ENCODE measurements at places on chromosomes 16 and 17.

- H3K27me3 ChIP-seq, result no peaks in the 10 kb centered on the region
- H3K36me3 ChIP-seq, result no peaks in the 10 kb centered on the region
- no peak for DNase-seq
- no peak overlapping the region for H3K27ac ChIP-seq
- H3K4me1 ChIP-seq, result no peaks in the 10 kb centered on the region
Measured at GRCh38 chr16:50986453-50986852, 164.6 kb downstream of the SALL1 start.

DNA sequence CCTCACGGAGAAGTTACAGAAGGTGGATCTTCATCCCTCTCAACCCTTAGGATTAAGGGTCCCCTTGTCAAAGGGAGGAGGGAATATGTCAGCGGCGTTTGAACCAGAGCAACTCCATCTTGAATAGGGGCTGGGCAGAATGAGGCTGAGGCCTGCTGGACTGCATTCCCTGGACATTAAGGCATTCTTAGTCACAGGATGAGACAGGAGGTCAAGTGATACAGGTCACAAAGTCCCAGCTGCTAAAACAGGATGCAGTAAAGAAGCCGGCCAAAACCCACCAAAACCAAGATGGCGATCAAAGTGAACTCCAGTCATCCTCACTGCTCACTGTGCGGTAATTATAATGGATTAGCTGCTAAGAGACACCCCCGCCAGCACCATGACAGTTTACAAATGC is 36.7 kb downstream of the RBFOX3 start:
- no peaks in the 10 kb centered on the region for H3K36me3 ChIP-seq
- no peak overlapping the region for H3K4me3 ChIP-seq
- no peak for DNase-seq
- H3K27ac ChIP-seq, result no peak overlapping the region

DNA sequence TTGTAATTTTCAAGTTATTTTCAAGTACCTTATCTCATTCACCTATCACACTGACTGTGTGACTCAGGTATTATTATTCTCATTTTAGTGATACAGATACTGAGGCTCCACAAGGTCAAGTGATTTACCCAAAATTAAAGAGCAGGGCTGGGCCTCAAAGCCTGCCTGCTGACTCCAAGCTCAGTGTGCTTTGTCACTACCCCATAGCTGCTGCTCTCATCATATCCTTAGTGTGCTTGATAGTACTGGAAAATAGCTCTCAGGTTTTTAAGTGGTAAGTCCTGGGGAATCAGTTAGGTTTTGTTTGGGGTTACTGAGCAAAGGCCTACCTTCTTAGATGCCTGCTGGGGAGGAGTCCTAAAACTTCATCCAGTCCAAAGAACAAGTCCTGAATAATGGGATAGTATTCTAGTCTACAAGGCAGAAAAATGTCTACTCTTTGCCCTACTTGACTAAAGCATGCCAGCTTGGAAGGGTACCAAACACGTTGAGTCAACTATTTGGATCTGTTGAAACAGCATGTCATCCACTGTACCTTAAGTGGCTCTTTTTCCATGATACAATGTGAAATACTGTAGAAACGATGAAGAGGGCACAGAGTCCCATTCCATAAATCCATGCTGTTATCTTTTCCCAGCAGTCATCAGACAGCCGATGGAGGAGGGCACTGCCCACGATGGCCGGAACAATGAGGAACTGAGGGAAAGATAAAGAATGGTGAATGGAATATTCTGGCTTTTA is 10.7 kb downstream of the MMD start:
- H3K27ac ChIP-seq, result peak overlapping the region; percentile 42
- H3K36me3 ChIP-seq, result peaks cover 79% of the 10 kb centered on the region
- H3K4me1 ChIP-seq, result peaks cover 24% of the 10 kb centered on the region
- no peaks in the 10 kb centered on the region for H3K27me3 ChIP-seq
- DNase-seq, result peak; percentile 42

- no peak for DNase-seq
- H3K27ac ChIP-seq, result no peak overlapping the region
- H3K36me3 ChIP-seq, result no peaks in the 10 kb centered on the region
- H3K4me3 ChIP-seq, result no peak overlapping the region
Measured at GRCh38 chr17:75067856-75068255, 19.9 kb upstream of the SLC16A5 start.

DNA sequence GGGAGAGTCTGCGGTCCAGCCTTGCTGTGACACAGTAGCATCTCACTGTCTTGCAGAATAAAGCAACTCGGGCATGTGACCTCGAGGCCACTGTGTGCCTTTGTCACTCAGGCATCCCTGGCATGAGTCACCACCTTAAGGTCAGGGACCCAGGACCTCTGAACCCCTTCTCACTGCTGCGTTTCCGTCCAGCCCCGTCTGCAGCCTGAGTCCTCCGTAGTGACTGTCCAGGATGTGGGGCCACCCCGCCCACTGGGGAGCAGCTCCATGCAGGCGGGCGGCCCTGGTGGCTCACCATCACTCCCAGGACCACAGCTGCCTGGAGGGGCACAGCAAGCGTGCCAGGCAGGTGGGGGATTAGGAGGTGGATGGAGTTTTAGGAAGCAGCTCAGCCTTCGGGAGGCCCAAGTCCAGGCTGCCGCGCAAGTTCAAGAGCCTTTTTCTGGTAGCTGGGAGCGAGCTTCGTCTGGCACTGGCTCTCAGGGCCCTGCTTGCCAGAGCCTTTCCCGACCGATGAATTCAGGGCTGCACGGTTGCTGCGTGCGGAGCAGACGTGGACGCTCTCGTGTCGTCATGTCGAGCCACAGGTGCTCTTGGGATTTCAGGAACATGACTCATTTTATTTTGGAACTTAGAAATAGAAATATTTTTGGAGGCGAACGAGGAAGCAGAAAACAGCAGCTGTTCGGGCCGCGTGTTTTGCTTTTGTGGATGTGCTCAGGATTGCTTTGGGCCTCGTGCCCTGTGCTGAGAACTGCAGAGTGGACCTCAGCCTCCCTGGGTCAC is 16.8 kb downstream of the KCTD5 start:
- no peaks in the 10 kb centered on the region for H3K36me3 ChIP-seq
- H3K4me3 ChIP-seq, result no peak overlapping the region
- H3K4me1 ChIP-seq, result no peaks in the 10 kb centered on the region
- H3K27ac ChIP-seq, result no peak overlapping the region
- no peaks in the 10 kb centered on the region for H3K27me3 ChIP-seq
- peak; percentile 8 for DNase-seq

GRCh38 chr17:76398523-76399174 is 14.2 kb downstream of the SPHK1 start:
- H3K36me3 ChIP-seq, result peaks cover 17% of the 10 kb centered on the region
- H3K4me1 ChIP-seq, result peaks cover 3% of the 10 kb centered on the region
- DNase-seq, result no peak
- no peak overlapping the region for H3K4me3 ChIP-seq
- H3K27ac ChIP-seq, result no peak overlapping the region

- peaks cover 97% of the 10 kb centered on the region for H3K36me3 ChIP-seq
- H3K27ac ChIP-seq, result no peak overlapping the region
- H3K4me1 ChIP-seq, result no peaks in the 10 kb centered on the region
- DNase-seq, result peak; percentile 34
- H3K4me3 ChIP-seq, result no peak overlapping the region
Measured at GRCh38 chr17:44865231-44865660, 17.6 kb downstream of the HIGD1B start.

- H3K4me1 ChIP-seq, result peaks cover 88% of the 10 kb centered on the region
- no peak overlapping the region for H3K4me3 ChIP-seq
- no peaks in the 10 kb centered on the region for H3K36me3 ChIP-seq
- no peaks in the 10 kb centered on the region for H3K27me3 ChIP-seq
- H3K27ac ChIP-seq, result no peak overlapping the region
Measured at GRCh38 chr17:46162866-46163265, 30.4 kb downstream of the KANSL1 start.

DNA sequence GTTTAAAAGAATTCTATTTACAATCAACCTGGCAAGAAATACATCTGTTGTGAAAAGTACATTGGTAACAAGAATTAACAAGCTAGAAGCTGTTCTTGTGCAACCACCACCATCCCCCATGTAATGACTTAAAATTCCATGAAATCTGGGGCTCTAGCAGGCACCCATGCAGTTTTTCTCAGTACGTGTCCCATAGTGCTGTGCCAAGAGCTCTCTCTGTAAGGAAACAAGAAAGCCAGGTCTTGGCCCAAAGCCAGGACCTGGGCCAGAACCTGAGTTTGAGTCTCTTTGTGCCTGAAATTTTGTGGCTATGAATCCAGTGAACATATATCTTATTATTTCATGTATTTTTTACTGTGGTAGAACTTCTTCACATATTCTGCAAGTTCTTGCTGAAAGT is 46.6 kb downstream of the NUP93 start:
- peaks cover 12% of the 10 kb centered on the region for H3K4me1 ChIP-seq
- H3K36me3 ChIP-seq, result no peaks in the 10 kb centered on the region
- H3K4me3 ChIP-seq, result no peak overlapping the region
- peak; percentile 12 for DNase-seq

DNA sequence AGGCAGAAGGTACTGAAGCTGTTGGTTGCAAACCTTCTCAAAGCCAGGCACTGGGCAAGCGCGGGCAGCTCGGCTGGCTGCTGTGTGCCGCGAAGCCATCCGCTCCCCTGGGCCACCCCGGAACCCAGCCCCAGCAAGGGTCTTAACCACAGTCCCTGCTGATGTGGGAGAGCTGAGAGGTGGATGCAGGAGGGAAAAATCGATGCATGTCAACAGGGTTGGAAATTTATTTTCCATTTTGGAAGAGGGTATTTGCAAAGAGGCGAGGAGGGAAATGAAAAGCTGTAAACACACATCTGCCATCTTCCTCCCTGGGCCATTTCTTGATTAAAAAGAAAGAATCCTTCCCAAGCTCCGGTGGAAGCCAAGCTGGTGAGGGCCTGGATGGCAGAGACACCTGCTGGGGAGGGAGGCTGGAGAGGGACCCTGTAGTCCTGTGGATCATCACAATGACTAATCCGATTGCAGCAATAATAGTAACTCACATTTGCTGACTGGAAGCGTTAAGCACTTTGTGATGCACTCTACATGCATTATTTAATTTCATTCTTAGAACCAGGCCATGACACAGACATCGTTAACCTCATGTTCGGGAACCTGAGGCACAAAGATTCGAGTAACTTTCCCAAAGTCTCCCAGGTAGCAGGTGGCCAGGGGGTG is 13.9 kb upstream of the TBX2 start:
- peaks cover 6% of the 10 kb centered on the region for H3K27me3 ChIP-seq
- no peak for DNase-seq
- H3K4me1 ChIP-seq, result peaks cover 18% of the 10 kb centered on the region
- no peak overlapping the region for H3K27ac ChIP-seq
